CD8-positive, alpha-beta memory T cell (primary cell): ENCODE measurements at places on chromosomes 1 and 21. TPM values are rescaled to one million over a fixed set of nuclear protein-coding genes. Genes with fewer than 3 reads are reported as not detected.

DNA sequence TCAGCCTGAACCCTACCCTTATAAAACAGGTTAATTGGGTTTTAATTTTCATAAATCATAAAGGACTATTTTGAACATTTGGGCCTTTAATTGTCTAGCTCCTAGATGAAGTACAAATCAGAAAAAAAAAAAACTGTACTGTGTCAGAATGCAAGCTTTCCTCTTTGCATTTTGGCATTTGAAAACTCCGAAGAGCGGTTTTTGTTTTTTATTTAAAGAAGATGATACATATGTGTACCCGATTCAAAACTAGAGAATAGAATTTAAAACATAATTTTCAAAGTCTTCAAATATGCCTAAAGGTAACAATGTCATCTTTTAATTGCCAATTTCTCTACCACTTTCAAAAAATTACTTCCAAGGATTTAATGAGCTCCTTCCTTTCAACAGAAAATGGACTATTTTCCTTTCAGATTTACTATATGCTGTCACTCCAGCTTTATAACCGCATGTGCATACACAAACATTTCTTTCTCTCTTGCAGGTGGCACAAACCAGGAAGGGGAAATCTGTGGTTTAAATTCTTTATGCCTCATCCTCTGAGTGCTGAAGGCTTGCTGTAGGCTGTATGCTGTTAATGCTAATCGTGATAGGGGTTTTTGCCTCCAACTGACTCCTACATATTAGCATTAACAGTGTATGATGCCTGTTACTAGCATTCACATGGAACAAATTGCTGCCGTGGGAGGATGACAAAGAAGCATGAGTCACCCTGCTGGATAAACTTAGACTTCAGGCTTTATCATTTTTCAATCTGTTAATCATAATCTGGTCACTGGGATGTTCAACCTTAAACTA is 33.7 kb downstream of the MRPL39 start:
- peak overlapping the region; percentile 16 for H3K4me3 ChIP-seq
- no peaks in the 10 kb centered on the region for H3K36me3 ChIP-seq
- H3K27ac ChIP-seq, result no peak overlapping the region
- no peaks in the 10 kb centered on the region for H3K27me3 ChIP-seq
- peak; percentile 56 for DNase-seq

GRCh38 chr1:46188295-46189030 is 9.8 kb downstream of the POMGNT1 start:
- H3K27ac ChIP-seq, result no peak overlapping the region
- H3K4me1 ChIP-seq, result peaks cover 8% of the 10 kb centered on the region
- DNase-seq, result no peak
- peaks cover 11% of the 10 kb centered on the region for H3K36me3 ChIP-seq
- H3K4me3 ChIP-seq, result no peak overlapping the region

DNA sequence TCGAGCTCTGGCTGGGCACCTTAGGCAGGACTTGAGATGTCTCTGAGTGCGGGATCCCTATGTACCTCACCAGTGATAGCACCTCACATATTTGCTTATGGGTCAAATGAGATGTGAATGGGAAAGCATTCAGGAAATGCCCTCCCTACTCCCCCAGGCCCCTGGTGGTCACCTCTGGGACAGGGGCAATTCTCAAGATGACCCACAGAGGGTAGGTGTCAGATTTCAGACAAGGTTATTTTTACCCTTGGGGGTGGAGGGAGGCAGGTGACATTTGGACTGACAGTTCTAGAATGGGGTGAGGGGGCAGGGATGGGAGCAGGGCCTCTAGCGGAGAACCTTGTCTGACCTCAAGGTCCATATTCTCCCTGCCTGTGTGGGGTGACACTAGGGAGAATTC is 27.1 kb downstream of the ACOT11 start:
- no peak overlapping the region for H3K27ac ChIP-seq
- DNase-seq, result no peak
- no peaks in the 10 kb centered on the region for H3K27me3 ChIP-seq
- no peaks in the 10 kb centered on the region for H3K36me3 ChIP-seq
- no peaks in the 10 kb centered on the region for H3K4me1 ChIP-seq

PLK3 gene
- 114 TPM for total RNA-seq

PRDM16 gene
- not detected for total RNA-seq

DNA sequence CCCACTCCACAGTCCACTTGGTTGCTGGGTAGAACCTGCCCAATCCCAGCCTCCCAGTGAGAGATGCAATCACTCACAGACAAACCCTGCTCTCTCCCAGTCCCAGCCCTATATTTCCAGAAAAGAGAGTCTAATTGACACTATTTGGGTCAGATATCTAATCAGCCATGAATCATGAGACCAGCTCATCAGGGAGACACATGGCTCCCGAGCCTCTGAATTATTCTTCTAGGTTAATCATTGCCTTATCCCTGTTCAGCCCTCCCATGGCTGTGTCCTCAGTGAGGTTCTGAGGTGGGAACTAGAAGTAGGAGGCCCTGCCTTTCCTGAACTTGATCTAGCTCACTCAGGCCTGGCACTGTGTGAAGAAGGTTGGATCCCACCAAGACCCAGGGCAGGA is 49.9 kb upstream of the ZC3H12A start:
- peaks cover 5% of the 10 kb centered on the region for H3K27me3 ChIP-seq
- no peak for DNase-seq
- no peak overlapping the region for H3K27ac ChIP-seq
- no peaks in the 10 kb centered on the region for H3K4me1 ChIP-seq

S100A7A gene
- not detected for total RNA-seq

- no peak overlapping the region for H3K4me3 ChIP-seq
- peaks cover 10% of the 10 kb centered on the region for H3K4me1 ChIP-seq
- H3K27ac ChIP-seq, result no peak overlapping the region
- no peaks in the 10 kb centered on the region for H3K36me3 ChIP-seq
- no peak for DNase-seq
These were observed 872 bp upstream of the PINK1 start for GRCh38 chr1:20632386-20632785.

GRCh38 chr1:53362270-53362669 is 34.4 kb upstream of the LRP8 start:
- H3K27me3 ChIP-seq, result no peaks in the 10 kb centered on the region
- H3K27ac ChIP-seq, result no peak overlapping the region
- H3K4me3 ChIP-seq, result no peak overlapping the region
- DNase-seq, result no peak

GRCh38 chr1:66932291-66932690 is 7.5 kb downstream of the MIER1 start:
- peak overlapping the region; percentile 49 for H3K27ac ChIP-seq
- no peaks in the 10 kb centered on the region for H3K27me3 ChIP-seq
- H3K4me3 ChIP-seq, result peak overlapping the region; percentile 15
- H3K36me3 ChIP-seq, result no peaks in the 10 kb centered on the region

- no peaks in the 10 kb centered on the region for H3K36me3 ChIP-seq
- peaks cover 7% of the 10 kb centered on the region for H3K4me1 ChIP-seq
- H3K27me3 ChIP-seq, result peaks cover 18% of the 10 kb centered on the region
- H3K4me3 ChIP-seq, result no peak overlapping the region
- DNase-seq, result no peak
These were observed 1.3 kb downstream of the GIPC2 start for GRCh38 chr1:78047106-78047505.

GRCh38 chr1:11650331-11650991 is 3.8 kb downstream of the FBXO2 start:
- peak; percentile 78 for DNase-seq
- H3K4me3 ChIP-seq, result peak overlapping the region; percentile 33
- no peaks in the 10 kb centered on the region for H3K27me3 ChIP-seq
- H3K36me3 ChIP-seq, result no peaks in the 10 kb centered on the region

DNA sequence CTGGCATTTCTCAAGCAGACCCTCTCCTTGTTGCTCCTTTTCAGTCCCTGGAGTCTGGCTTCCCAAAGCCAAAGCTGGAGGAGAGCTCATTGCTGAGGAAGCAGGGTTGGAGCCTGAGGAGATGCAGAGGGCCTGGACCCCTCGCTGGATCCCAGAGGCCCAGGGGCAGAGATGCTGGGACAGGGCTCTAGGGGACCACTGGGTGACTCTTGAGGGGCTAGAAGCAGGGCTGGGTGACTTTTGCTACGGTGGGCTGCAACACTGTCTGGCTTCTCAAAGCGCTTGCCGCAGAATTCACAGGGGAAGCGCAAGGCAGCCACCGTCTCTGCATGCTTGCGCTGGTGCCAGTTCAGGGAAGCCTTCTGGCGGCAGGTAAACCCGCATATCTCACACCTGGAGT is 8.8 kb downstream of the ZNF692 start:
- peaks cover 20% of the 10 kb centered on the region for H3K36me3 ChIP-seq
- H3K27me3 ChIP-seq, result no peaks in the 10 kb centered on the region
- no peak overlapping the region for H3K4me3 ChIP-seq
- no peak for DNase-seq
- no peak overlapping the region for H3K27ac ChIP-seq

- H3K4me3 ChIP-seq, result no peak overlapping the region
- no peak overlapping the region for H3K27ac ChIP-seq
- no peaks in the 10 kb centered on the region for H3K27me3 ChIP-seq
- peaks cover 47% of the 10 kb centered on the region for H3K4me1 ChIP-seq
- no peak for DNase-seq
These were observed 239.8 kb upstream of the RAB4A start for GRCh38 chr1:229031061-229031460.

IL19 gene
- total RNA-seq, result not detected

HPDL gene
- 41.5 TPM for total RNA-seq

GRCh38 chr1:63261736-63262458 is 60.5 kb upstream of the FOXD3 start:
- no peak for DNase-seq
- no peaks in the 10 kb centered on the region for H3K36me3 ChIP-seq
- no peaks in the 10 kb centered on the region for H3K4me1 ChIP-seq
- H3K27me3 ChIP-seq, result no peaks in the 10 kb centered on the region
- H3K4me3 ChIP-seq, result no peak overlapping the region

RGS18 gene
- 0.15 TPM for total RNA-seq

DNA sequence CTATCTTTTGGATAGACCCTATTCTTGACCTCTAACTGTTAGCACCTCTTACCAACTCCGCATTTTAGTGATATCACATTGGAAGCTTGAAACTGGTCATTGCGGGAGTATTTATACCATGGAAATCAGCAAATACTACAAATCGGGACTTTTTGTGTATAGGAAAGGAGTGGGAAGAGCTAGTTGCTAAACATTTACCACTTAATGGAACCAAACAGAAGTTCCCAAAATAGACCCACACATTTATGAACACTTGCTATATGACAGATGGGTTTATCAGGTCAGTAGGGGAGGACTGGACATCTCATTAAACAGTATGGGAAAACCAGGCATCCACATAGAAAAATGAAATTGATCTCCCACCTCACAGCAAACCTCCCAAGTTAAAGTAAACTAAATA is 29.4 kb downstream of the PHC2 start:
- no peaks in the 10 kb centered on the region for H3K27me3 ChIP-seq
- no peak overlapping the region for H3K27ac ChIP-seq
- no peak overlapping the region for H3K4me3 ChIP-seq
- H3K36me3 ChIP-seq, result no peaks in the 10 kb centered on the region
- DNase-seq, result no peak

DNA sequence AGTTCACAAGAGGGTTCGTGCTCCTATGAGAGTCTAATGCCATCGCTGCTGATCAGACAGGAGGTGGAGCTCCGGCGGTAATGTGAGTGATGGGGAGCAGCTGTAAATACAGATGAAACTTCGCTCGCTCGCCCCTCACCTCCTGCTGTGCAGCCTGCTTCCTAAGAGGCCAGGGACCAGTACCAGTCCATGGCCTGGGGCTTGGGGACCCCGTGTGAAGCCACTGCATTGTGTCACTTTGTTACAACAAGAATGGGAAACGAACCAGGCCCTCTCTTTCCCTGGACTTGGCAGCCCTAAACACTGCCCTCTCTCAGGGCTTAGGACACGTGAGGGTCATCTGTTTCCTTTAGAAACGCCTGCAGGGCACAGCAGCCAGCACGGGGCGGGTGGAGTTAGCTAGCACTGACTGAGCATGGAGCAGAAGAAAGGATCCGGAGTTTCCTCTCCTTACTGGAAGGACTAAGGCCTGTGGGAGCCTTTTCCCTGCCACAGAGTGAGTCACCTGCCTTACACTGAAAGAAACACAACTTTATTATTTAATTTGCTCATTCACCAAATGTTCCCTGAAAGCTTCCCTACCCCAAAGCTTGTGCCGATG is 185.2 kb upstream of the TMEM51 start:
- peaks cover 22% of the 10 kb centered on the region for H3K4me1 ChIP-seq
- no peak overlapping the region for H3K27ac ChIP-seq
- no peaks in the 10 kb centered on the region for H3K36me3 ChIP-seq
- no peak overlapping the region for H3K4me3 ChIP-seq

SETD4 gene
- 20.5 TPM for total RNA-seq

DNA sequence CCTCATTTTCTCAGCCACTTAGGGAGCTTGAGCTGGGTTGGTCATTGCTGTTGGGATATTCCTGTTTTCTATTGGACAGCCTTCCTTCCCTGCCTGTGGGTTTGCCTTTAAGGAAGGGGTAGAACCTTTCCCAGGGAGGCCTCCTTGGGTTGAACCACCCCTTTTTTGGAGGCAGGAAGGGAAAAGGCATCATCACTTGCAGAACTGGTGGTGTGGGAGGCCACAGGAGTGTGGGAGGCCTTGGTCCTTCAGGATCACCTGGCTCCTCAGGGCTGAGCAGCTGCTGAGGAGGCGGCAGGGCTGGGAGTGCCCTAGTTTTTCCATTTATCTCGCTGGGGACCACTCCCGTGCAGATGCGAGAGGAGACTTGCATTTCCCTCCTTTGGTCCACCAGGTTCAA is 667 bp upstream of the CYB561D1 start:
- H3K4me1 ChIP-seq, result peaks cover 46% of the 10 kb centered on the region
- H3K36me3 ChIP-seq, result peaks cover 32% of the 10 kb centered on the region
- H3K4me3 ChIP-seq, result no peak overlapping the region
- no peaks in the 10 kb centered on the region for H3K27me3 ChIP-seq

DNA sequence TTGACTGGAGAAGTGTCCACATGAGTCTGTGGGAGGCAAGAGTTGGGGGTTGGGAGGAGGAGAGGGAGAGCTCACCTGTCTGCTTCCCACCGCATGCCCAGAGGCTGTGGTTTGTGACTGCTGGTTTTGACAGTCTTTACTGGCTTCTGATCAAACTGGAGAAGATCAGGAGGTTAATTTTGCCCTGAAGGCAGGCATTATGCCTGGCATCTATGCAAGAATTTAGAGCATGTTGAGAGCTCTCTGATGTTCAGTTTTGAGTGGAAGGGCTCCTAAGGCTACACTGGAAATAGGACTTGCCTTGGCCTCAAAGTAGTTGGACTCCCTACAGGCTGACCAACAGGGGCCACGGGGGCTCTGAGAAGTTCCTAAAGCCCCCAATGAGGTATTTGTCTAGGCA is 101.6 kb downstream of the TLR5 start:
- H3K27ac ChIP-seq, result no peak overlapping the region
- no peaks in the 10 kb centered on the region for H3K4me1 ChIP-seq
- H3K27me3 ChIP-seq, result no peaks in the 10 kb centered on the region
- H3K4me3 ChIP-seq, result no peak overlapping the region

PGLYRP3 gene
- not detected for total RNA-seq

REN gene
- not detected for total RNA-seq

EFNA3 gene
- total RNA-seq, result 1.4 TPM

- DNase-seq, result no peak
- no peak overlapping the region for H3K27ac ChIP-seq
- H3K36me3 ChIP-seq, result no peaks in the 10 kb centered on the region
- H3K4me3 ChIP-seq, result no peak overlapping the region
- H3K27me3 ChIP-seq, result peaks cover 8% of the 10 kb centered on the region
These were observed 1.7 kb downstream of the EPHX4 start for GRCh38 chr1:92031281-92032110.

PODN gene
- total RNA-seq, result not detected

GRCh38 chr1:7375781-7376660 is 395.1 kb upstream of the VAMP3 start:
- H3K4me3 ChIP-seq, result no peak overlapping the region
- H3K27ac ChIP-seq, result no peak overlapping the region
- H3K27me3 ChIP-seq, result no peaks in the 10 kb centered on the region
- DNase-seq, result no peak
- no peaks in the 10 kb centered on the region for H3K36me3 ChIP-seq
